ENCODE measurements at places on chromosomes 4 and X. TPM values are rescaled to one million over a fixed set of nuclear protein-coding genes. Genes with fewer than 3 reads are reported as not detected.

The SLITRK4 gene
- not detected for total RNA-seq

DNA sequence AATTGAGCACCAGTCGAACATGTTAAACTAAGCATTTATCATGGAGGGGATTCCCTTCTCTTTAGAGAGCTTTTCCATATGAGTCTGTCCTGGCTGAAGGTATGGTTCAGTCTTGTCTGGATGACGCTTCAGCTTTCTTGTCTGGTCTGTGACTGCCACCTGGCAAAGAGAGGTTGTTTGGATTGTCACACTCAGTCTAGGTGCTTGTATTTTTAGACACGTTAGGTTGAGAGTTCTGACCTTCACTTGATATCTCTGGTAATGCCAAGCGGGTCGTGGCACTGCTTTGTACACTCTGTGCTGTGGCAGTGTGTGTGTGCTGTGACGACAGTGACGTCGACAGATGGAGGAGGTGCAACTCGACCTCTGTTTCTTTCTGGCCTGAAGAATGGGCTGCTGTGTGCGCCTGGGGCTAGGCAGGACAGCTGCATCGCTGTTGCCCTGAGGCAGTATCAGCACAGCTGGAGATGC, 12.6 kb downstream of the NOCT start:
- no peak for DNase-seq

DNA sequence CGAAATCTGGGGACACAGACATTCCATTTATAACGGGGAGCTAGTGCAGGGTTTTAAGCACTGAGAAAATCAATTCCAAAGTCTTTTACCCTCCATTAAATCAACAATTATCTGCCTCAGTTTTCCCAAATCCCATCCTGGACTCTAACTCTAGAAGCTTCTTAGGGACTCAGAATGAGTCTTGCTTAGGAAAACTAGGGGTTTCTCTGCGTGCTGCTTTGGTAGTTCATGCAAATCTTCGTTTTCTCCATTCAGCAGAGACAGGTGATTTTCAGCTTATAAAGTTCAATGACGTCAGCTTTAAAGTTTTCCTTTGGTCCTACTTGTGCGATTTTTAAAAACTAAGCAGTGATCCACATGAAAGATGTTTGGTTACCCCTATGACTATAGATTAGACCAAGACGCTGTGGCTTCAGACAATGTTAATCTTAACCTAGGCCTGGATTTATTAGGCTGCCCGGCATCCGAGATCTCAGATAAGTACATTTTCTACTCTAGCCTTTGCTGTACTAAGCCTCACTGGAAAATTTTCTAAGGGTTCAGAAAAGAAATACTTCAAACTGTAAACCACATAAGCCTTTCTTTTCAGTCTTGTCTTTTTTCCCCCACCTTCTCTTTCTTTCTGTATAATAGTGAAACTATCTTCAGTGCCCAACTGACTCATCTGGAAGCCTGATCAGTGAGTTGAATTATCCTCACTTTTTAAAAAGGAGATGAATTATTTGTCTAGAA, 121.4 kb upstream of the GATB start:
- DNase-seq: no peak

GRCh38 chr4:89314291-89314690, 6.7 kb upstream of the GPRIN3 start:
- DNase-seq: no peak

The FAM9C gene
- total RNA-seq: 0.05 TPM

- DNase-seq: no peak
These were observed 226.6 kb upstream of the PITX2 start for GRCh38 chr4:110849461-110849860.

All from activated T-helper 1 cell treated with anti-CD3 and anti-CD28 coated beads, Interleukin-12 subunit alpha, Interleukin-12 subunit beta, Interleukin-2, Interleukin-4 antibody, amounts not matched to agents 30 ng/mL and 10 ng/mL and 1 ng/mL, durations not matched to agents 14 hours and 24 hours and 36 hours (primary cell).